Pancreas (tissue), 10 donors: ENCODE measurements at places on chromosomes 16 and 17. TPM values are rescaled to one million over a fixed set of nuclear protein-coding genes. Genes with fewer than 3 reads are reported as not detected.

The ARHGDIG gene
- 51.8 TPM for total RNA-seq

- peak; percentile 70 for DNase-seq
Measured at GRCh38 chr16:85302848-85303353, 190.6 kb upstream of the CIBAR2 start.

GRCh38 chr16:57953857-57954256 is 17.1 kb downstream of the CNGB1 start:
- DNase-seq, result no peak

The GJC1 gene
- 3.1 TPM for total RNA-seq

DNA sequence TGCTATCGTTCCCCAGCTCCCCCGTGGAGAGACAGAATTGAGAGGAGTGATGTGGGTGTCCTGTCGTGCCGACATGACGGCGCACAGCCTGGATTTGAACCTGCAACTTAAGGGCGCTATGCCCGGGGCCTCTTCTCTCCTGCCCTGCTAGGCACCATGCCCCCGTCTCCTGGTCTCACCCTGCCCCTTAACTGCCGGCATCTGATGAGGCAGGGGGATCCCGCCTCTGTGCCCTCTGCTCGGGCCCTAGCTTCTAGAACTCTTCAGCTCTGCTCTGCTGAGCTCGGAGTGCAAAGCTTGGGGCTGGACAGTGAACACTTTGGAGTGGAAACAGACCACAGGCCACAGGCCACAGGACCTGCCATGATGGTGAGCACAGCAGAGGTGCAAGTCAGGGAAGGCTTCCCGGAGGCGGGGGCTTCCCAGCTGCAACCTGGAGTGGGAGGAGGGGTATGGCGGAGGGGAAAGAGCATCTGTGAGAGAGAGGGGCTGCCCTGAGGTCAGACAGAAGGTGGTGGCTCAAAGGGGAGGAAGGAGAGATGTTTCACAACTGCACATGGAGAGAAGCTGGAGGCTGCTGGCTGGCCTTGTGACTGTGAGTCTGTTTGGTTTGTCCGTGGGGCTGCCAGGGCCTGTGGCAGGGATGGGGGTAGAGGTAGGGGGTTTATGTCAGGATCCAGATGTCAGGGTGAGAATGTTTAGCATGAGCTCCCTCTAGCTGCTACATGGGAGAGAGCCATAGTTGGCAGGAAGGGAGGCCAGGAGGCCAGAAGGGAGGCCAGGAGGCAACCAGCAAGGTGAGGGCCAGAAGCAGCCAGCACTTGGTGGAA is 107.8 kb downstream of the CRLF3 start:
- DNase-seq, result no peak

- DNase-seq, result peak; percentile 21
Measured at GRCh38 chr17:13601776-13602551, at the start of gene HS3ST3A1. TSS of gene HS3ST3A1 (minus strand) at chr17:13601929. CDS start at chr17:13601129, 800 bp downstream.

- DNase-seq, result no peak
Measured at GRCh38 chr17:40516581-40517285, 15.3 kb upstream of the TNS4 start.

GRCh38 chr17:66625311-66625767 is 209.6 kb upstream of the CACNG5 start:
- no peak for DNase-seq

GRCh38 chr17:19762515-19762961 is 14.4 kb upstream of the ALDH3A1 start:
- peak; percentile 52 for DNase-seq

The CIBAR2 gene
- total RNA-seq, result not detected

DNA sequence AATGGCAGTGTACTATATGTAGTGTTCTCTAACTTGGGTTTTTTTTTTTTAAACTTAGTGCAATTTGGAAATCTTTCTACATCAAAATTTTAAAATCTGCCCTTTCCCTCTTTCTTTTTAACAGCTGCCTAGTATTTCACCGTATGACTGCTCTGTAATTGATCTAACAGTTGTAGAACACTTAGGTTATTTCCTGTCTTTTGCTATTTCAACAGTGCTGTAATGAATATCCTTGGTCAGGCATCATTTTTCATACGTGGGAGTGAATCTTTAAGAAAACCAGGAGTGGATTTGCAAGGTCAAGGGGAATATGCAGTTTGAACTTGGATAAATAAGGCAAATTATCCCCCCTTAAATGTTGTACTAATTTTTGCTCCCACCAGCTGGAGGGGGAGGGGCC is 3.8 kb downstream of the NLRC5 start:
- DNase-seq, result no peak

DNA sequence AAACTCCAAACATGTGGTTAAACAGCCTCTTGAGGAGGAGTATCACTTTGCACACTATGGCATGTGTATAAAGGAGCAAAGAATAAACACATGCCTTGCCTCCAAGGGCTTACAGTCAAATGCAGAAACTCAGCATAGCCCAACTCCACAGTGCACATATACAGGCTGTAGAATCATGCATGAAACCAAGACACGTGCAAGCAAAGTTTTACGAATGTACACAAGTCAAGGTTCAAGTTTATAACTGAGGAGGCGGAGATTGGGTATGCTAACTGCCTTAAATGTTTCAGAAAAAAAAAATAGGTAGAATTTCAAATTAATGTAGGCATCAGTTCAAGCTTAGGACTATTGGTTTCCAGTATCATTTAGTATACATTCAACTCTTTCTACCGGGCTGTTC is 321.1 kb downstream of the SOX9 start:
- DNase-seq, result no peak

The MAFG gene
- total RNA-seq, result 6.4 TPM

The RASL10B gene
- 4.4 TPM for total RNA-seq

DNA sequence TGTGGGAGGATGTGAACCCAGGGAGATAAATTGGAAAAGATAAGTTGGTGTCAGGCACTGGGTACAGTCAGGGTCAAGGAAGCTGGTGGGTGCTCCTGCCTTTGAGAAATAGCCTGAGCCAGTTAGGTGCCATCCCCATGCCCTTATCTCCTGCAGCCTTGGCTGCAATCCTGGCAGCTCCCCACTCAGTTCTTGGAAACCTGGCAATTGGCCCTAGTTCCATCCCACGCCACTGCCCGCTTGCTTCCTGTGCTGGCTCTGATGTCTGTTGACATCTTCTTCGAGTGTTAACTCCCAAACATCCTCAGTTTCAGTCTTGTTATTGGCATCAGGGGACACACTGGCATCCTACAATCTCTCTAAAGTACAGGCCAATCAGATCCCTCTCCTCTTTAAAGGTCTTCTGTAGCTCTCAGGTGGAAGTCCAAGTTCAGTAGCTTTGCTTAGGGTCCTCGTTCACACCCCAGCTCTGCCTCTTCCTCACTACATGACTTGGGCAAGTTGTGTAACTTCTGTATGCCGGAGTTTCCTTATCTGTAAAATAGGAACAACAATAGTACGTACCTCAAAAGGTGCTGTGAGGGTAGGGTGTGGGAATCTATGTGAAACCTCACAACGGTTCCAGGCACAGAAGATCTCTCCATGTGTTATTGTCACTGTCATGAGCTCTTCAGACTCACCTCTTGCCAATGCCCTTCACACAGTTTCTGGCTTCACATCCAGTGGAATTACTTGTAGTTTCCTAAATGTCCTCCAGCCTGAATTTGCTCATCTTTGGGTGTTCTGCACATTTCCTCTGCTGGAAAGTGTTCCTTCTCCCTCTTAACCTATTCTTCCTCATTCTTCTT is 13.5 kb upstream of the PRKAR1A start:
- no peak for DNase-seq

DNA sequence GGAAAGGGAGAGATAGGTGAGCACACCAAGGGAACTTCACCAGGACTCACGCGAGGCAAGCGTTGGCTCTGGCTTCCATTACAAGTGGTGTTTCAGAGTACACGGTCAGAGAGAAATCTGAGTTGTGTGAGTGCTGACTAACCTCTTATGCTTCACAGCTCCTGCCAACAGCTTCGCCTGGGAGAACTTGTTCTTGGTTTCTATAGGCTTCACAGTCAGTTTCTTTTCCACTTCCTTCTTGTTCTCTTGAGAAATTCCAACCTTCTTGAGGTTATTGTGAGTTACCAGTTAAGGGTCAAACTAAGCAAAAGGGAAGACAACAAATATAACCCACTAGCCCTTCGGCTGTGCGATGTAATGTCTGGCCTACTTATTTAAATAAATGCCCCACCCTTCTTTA is 18.9 kb downstream of the PSME3IP1 start:
- DNase-seq, result no peak

The NPIPA7 gene
- total RNA-seq, result 3.3 TPM

DNA sequence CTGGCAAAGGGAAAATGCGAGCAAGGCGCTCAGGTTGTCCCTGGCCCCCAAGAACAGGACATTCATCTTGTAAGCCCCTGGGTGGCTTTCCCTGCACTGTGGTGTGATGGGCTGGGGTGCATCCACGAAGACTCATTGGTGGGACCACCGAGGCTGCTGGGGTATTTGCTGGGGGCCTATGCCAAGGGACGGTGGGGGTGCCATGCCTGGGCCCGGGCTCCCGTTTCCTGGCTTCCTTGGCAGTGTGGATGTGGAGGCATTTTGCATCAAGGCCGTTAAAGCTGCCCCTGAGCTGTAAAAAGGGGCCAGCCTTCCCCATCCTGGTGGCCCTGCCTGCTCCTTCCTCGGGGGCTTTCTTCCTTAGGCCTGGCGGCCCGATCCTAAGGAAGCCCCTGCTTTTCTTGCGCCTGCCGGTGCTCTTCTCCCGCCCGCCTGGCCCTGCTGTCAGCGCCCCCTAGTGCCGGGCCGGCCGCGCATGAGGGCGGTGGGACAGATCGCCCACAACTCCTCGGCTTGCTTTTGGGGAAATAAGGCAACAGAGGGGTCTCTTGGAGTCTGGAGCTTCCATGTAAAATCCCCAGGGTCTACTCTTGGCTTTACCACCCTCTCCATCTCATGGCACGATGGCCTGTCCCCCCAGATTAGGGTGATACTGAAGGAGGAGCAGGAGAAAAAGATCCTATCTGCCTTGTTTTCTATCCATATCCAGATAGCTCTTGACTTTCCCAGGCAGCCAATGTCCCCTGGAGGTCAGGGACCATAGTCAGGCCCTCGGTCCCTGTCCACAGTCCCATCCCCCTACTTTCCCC is 9.8 kb upstream of the TBX2 start:
- peak; percentile 85 for DNase-seq

- no peak for DNase-seq
Measured at GRCh38 chr17:17516941-17517720, 20.9 kb upstream of the RASD1 start.

The HOXB2 gene
- 0.54 TPM for total RNA-seq

- DNase-seq, result no peak
Measured at GRCh38 chr16:70694868-70695218, 9.0 kb upstream of the MTSS2 start.

DNA sequence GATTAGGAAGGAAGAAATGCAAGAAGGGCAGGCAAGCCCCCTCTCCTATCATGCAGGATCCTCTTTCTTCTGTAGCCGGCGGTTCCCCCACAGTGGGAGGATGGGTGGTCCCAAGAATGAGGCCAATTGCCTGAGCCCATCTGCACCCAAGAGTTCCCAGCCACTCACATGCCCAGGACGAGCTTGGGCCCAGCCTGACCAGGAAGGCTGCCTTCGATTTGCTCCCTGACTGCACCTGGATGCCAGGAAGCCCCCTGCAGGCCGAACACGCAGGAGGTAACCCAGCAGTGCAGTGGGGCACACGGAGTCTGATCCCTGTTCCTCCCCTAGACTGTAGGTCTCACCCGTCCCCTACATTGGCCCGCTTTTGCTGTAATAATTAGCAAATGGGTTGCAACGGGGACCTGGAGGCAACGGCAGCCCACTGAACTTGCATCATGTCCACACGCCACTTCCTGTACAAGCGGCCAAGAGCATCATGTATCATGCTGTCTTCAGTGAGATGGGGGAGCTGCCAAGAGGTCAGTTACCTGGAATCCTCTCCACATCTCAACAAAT is 67.5 kb downstream of the AMFR start:
- DNase-seq, result peak; percentile 57

DNA sequence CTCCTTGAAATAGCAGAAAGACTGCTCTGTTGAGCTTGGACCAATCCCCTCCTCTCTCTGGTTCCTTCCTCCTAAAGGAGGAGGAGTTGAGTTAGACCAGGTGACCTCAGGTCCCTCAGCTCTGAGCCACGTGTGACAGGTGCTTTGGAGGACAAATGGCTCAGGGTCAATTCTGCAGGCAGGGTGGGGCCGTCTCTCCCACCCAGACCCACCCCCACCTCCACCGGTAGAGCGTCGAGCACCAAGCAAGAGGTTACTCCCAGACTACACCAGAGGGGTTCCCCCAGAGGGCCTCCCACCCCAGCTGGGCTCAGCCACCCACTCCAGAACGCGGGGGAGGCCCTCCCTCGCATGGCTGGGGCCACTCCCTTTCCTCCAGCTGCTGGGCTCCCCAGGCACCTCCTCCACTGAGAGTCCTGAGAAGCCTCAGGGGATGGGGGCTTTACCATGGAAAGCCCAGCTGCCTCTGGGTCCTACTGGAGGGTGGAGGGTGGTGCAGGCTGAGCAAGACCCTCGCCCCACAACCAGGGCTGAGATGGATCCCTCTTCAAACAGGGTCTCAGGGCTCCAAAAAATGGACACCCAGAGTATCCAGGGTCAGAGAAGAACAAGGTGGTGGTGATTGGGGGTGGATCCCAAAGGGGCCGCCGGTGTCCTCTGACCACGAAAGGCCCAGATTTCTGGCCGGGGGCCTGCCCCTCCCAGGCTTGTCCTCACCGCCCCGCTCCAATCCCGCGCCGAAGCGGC is 7.6 kb downstream of the MYO1C start:
- peak; percentile 78 for DNase-seq

GRCh38 chr16:89060207-89060794 is 33.4 kb upstream of the ACSF3 start:
- no peak for DNase-seq

The CLEC18B gene
- total RNA-seq, result 1.4 TPM

- DNase-seq, result no peak
Measured at GRCh38 chr16:13014476-13014875, 113.1 kb downstream of the SHISA9 start.

DNA sequence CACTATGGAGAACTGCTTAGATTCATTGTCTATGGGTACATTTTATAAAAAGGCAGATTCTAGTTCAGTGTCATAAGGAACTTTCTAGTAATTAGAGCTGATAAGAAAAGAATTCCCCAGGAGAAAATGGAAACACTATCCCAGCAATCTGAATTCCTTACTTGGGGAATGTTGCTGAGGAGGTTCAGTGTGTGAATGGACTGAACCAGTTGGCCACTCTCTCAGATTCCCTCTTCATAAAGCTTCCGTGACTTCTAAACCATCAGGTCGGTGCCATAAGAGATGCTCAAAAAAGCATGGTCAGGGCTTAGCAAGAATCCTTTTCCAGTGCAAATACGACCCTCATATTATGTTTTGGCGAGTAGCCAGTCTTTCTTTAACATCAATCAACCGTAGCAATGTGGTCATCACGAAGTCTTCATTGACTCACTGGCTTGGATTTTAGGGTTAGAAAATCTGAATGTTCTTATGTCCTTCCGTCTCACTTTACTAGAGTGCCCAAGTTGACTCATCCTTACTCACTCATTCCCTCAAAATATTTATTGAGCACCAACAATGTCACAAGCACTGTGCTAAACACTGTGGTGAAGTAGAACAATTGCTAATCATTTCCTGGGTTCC is 102.7 kb upstream of the HLF start:
- no peak for DNase-seq
